ENCODE measurements at places on chromosomes 2 and 18.
A peak's percentile ranks its signal among the peaks of the same experiment; 100 is the strongest.

DNA sequence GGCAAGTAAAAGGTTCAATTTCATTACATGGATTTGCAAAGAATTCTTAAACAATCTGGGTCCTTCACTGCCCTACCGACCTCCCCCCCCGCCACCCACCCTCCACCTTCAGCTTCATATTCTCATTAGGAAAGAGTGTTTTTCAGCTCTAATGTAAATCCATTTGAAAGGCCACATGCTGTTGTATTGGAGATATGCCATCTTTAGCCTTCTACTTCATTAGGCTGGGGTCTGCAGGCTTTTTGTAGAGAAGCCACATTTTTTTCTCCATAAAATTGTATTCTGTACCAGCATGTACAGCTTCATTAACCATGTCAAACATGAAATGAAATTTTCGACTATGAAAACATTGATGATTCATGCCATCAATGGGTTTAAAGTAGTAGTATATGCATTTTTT, 42.8 kb upstream of the THUMPD2 start:
- DNase-seq: no peak

DNA sequence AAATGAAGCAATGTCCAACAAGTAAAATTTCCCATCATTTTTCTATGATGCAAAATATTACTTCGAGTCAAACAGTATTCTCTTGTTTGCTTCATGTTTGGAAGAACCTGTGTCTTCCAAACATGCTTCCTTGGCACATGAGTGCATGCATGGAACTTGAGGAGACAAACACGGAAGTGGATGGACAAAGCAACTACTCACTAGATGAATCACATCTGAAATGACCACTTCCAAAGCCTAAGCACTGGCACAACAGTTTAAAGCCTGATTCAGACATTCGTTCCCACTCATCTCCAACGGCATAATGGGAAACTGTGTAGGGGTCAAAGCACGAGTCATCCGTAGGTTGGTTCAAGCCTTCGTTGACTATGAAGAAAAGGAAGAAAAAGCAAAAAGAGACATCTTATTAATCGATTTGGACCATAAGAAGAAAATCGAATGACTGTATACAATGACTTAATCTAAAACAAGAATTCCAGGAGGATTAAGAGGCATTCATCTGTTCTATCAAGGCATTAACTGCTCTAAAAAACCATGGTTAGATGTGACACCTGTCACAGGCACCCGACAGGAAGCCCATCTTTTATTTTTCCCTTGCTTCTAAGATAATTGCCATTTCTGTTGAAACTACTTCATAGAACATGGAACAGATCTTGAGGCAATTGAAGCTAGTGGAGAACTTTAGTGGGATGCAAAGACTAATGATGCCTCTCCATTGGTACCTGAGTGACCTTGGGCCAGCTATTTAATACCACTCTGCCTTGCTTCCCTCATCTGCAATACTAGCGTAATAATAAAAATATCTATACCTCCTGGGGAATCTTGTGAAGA, 56.0 kb downstream of the ATIC start:
- no peak for DNase-seq

DNA sequence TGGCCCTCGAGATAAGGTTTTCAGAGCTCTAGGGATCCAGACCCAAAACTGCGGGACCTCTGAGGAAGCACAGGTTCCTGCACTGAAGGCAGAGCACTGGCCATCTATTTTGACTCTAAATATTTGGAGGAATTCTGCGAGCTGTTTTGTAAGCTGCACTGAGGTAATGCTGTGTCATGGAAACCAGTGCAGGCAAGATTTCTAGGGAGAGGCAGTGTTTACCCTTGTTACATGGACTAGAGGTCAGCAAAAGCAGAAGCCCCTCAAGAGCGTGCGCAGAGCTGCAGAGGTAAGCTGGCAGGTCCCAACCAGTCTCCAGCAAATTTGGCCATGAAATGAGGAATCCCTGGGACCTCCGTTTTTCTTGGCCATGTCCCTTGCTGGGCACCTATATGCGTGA, 137.3 kb downstream of the RNF152 start:
- no peak for DNase-seq

DNA sequence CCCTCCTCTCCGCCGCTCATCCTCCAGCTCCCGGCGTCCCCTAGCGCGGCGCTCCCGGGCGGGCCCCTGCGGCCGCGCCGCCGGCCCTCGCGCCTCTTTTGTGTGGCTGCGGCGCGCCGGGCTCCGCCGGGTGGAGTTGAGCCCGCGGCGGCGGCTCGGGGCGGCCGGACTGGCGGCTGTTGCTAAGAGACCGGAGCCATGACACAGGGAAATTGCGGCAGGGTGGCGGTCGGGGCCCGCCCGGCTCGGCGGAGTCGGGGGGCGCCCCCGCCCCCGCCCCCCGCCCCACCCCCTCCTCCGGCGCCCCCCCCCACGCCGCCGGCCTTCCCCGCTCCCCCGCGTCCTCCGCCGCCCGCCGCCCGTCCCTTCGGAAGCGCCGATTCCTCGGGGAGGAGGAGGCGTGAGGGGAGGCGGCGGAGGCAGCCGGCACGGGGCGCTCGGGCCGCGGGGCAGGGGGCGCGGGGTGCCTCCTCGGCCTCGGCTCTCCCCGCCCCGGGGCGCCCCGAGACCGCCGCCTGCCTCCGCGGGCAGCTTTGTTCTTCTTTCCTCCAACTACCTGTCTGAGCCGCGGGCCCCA, at the start of gene TMEM200C:
Gene TMEM200C, minus strand, starts transcription at position 224 of the 577 bp plus-strand sequence. CDS start 3,459 bp downstream, outside the sequence.
- peak; percentile 41 for DNase-seq

- no peak for DNase-seq
Observed at GRCh38 chr2:28901202-28901601, 6.7 kb downstream of the WDR43 start.

- DNase-seq: peak; percentile 87
Observed at GRCh38 chr2:8679827-8680731, 1.8 kb upstream of the ID2 start.

DNA sequence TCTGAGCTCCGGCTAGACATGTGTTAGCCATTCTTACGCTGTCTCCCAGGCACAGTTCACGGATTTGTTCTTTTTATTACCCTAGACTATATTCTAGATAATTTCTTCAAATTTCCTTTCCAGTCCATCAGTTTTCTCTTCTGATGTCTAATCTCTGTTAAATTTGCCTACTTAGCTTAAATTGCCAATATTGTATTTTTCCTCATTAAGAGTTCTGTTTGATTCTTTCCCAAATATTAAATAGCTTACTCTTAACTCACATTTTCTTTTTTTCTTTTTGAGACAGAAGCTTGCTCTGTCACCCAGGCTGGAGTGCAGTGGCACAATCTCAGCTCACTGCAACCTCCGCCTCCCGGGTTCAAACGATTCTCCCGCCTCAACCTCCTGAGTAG, 21.2 kb downstream of the CROCC2 start:
- no peak for DNase-seq

DNA sequence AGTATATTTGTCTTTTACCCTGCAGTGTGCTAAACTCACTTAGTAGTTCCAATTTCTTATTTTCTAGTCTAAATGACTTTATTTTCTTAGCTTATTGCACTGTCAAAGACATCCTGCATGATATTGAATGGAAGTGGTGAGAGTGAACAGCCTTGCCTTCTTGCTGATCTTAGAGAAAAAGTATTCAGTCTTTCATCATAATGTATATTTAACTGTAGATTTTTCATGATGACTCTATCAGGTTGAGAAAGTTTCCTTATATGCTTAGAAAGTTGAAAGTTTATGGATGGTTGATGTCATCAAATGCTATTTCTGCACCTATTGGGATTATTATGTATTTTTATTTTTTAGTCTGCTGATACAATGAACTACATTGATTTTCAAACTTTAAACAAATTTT, 21.3 kb upstream of the COL3A1 start:
- no peak for DNase-seq

- peak; percentile 21 for DNase-seq
Observed at GRCh38 chr2:236177604-236177966, 9.4 kb upstream of the GBX2 start.
